ENCODE measurements at places on chromosomes 13 and 19.

DNA sequence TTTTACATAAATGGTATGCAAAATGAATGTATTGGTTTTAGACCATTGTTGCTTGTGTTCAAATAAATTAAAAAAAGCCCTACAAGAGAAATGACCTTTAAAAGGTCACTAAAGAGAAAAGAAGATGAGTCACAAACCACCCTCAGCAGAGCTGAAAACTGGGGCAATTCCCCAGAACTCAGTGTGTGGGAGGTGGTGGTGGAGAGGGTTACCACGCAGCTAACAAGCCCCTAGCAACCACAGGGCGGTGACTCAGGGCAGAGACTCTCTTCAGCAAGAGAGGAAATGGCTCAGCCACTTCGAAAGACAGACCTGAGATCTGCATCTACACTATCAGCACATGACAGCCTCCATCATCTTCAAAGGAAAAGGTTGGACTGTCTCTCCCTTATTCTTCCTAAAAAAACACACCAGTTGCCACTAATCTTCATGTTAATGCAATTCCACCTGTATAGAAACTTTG lies 29.4 kb upstream of the NDFIP2 start:
- no peaks in the 10 kb centered on the region for H3K4me1 ChIP-seq
- no peaks in the 10 kb centered on the region for H3K36me3 ChIP-seq
- no peak overlapping the region for H3K4me3 ChIP-seq
- no peaks in the 10 kb centered on the region for H3K27me3 ChIP-seq

DNA sequence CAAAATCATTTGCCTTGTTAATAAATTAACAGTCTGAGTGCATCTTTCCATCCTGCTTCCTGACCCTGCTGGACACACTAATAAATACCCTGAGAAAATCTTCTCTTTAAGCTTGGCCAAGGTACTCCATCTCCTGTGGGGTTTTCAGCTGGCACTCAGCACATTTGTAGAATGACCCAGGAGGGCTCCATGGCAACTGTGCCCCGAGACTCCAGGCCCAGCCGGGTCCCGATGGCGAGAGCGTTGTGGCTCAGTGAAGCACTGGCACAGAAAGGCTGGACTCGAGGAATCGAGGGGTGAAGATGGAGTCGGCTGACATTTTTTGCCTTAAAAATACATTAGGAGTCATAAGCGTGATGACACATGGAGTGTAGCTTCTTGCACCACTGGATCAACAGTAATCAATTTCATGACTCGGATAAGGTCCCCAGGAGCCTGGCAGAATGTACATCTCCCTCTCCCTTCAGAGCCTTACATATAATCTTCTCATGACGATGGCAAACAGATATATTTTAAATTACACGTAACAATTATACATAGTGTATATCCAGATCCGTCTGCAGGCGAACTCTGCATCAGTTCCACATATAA lies 85.4 kb downstream of the SLC7A1 start:
- no peaks in the 10 kb centered on the region for H3K4me1 ChIP-seq
- H3K36me3 ChIP-seq: no peaks in the 10 kb centered on the region
- no peak for DNase-seq
- H3K4me3 ChIP-seq: no peak overlapping the region
- no peaks in the 10 kb centered on the region for H3K27me3 ChIP-seq

DNA sequence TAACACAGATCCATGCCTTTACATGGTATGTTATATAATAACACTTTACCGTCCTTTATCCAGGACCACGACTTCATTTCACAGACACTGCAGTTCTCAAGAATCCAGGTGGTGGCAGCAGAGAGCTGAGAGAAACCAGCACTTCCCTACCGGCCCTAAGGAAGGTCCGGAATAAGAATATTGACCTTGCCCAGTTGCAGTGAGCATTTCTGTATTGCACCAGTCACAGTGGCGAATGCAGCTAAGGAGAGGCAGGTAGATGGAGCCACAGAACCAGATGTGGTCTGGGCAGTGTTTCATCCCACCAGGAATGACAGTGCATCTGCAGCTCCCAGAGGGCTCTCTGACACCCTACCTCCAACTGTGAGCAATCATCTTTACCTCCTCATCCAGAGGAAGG lies 44.6 kb downstream of the ZNF787 start:
- peak; percentile 70 for DNase-seq
- H3K36me3 ChIP-seq: no peaks in the 10 kb centered on the region
- H3K4me3 ChIP-seq: no peak overlapping the region
- H3K4me1 ChIP-seq: no peaks in the 10 kb centered on the region

DNA sequence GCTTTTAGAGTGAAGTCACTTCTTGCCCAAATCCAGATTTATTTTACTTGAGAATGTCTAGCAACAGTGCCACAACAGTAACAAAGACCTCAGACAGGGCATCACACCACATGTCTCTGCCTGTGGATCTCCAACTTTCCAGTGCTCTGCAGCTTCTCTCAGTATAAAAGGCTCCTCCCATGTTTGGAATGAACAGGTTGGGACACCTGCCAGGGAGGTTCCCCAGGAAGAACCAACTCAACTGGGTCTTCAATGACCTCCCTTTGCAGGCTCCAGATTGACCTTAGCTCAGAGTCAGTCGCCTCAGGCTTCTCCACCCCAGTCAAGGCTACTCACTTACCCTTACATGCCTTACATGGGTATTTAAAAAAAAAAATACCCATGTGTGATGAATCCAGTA lies 3.4 kb downstream of the ZNF823 start:
- no peak overlapping the region for H3K4me3 ChIP-seq
- no peak for DNase-seq

DNA sequence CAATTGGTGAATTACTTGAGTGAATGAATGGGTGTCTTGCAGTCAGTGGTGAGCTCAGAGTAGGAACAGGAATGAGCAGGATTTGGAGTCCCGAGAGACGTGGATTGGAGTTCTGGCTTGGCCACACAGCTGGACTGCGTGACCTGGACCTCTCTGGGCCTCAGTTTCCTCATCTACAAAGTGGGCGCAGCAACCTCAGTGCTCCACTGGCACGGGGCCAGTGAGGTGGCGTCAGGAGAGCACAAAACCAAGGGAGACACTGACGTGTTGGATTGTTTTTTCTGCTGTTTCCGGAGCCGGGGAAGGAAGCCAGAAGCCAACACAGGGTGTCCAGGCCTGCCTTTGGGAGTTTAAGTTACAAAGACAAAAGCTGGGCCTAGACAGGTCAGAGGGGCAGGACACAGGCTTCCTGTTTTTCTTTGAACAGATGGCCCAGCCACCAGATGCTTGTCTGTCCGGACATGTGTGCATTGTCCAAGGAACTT lies 6.5 kb upstream of the DOCK6 start:
- peaks cover 4% of the 10 kb centered on the region for H3K4me1 ChIP-seq
- H3K27me3 ChIP-seq: no peaks in the 10 kb centered on the region
- peak overlapping the region; percentile 40 for H3K27ac ChIP-seq
- DNase-seq: peak; percentile 70
- no peaks in the 10 kb centered on the region for H3K36me3 ChIP-seq
- no peak overlapping the region for H3K4me3 ChIP-seq

DNA sequence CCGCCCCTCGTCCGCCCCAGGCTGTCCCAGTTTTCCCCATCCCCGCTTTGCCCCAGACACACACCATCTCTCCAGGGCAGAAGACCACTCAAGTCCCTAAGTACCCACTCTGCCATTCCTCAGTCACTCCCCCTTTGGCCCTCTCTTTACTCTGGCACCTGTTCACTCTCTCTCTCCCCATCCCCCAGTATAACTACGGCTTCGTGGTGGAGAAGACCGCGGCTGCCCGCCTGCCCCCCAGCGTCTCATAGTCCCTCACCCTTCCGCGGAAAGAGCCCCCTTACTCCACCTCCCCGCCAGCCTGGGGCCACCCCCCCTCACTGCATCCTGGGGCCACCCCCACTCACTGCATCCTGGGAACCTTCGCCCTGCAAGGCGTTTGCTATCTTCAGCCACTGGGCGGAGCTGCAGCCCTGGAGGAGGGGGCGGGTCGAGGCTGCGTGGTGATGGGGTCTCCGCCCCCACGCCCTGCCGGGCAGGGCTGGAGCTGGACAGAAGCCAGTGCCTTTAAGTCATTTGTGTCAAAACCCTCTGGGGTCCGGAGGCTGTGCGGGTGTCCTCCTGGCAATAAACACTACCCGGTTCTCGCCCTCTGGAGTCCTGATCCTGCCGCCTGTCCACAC lies 5.0 kb downstream of the MVB12A start:
- H3K4me1 ChIP-seq: no peaks in the 10 kb centered on the region
- H3K4me3 ChIP-seq: no peak overlapping the region
- peak; percentile 75 for DNase-seq
- no peak overlapping the region for H3K27ac ChIP-seq
- peaks cover 6% of the 10 kb centered on the region for H3K36me3 ChIP-seq

GRCh38 chr19:35408284-35409171 lies 37.7 kb downstream of the GPR42 start:
- H3K4me1 ChIP-seq: no peaks in the 10 kb centered on the region
- H3K27ac ChIP-seq: no peak overlapping the region
- H3K4me3 ChIP-seq: no peak overlapping the region
- no peak for DNase-seq
- no peaks in the 10 kb centered on the region for H3K36me3 ChIP-seq

- H3K4me3 ChIP-seq: no peak overlapping the region
- peaks cover 2% of the 10 kb centered on the region for H3K4me1 ChIP-seq
- peak; percentile 32 for DNase-seq
- H3K27ac ChIP-seq: no peak overlapping the region
- H3K36me3 ChIP-seq: no peaks in the 10 kb centered on the region
- no peaks in the 10 kb centered on the region for H3K27me3 ChIP-seq
Observed at GRCh38 chr13:37594550-37594949, 4.0 kb downstream of the POSTN start.

DNA sequence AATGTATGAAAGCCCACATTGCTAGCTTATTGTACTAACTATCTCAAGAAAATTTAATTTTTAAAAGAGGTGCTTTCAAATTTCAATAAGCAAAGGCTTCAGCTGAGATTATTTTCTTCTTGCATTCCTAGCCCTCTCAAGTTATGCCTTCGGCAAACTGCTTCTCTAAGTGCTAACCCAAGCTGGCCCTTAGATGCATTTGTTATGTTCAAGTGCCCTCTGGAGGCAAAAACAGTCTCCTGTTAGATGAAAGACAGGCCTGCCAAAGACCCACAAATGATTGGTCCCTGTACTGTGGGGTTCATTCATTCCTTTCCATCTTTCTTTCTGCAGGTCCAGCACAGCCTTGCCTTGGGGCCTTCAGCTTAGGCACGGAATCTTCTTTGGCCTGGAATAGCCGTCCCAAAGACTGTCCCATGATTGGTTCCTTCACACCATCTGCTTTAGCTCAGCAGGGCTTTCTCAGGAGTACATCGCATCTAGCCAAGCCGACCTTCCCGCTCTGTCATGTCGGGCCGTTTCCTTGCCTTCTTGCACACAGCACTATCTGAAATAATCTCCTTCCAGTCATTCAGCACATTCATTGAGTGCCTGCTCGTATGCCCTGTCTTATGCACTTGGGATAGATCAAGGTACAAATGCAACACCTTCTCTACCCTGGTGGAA lies 26.4 kb upstream of the TPTE2 start:
- peak; percentile 30 for DNase-seq
- H3K4me1 ChIP-seq: no peaks in the 10 kb centered on the region
- H3K4me3 ChIP-seq: no peak overlapping the region
- H3K27ac ChIP-seq: no peak overlapping the region
- H3K36me3 ChIP-seq: no peaks in the 10 kb centered on the region
- no peaks in the 10 kb centered on the region for H3K27me3 ChIP-seq

GRCh38 chr19:588741-589692 lies 664 bp upstream of the HCN2 start:
- no peaks in the 10 kb centered on the region for H3K4me1 ChIP-seq
- H3K27ac ChIP-seq: peak overlapping the region; percentile 0
- peaks cover 23% of the 10 kb centered on the region for H3K27me3 ChIP-seq
- no peaks in the 10 kb centered on the region for H3K36me3 ChIP-seq
- no peak overlapping the region for H3K4me3 ChIP-seq

GRCh38 chr19:38736413-38737280 lies 7.6 kb downstream of the CAPN12 start:
- no peak overlapping the region for H3K27ac ChIP-seq
- peak; percentile 47 for DNase-seq
- no peaks in the 10 kb centered on the region for H3K4me1 ChIP-seq
- H3K27me3 ChIP-seq: no peaks in the 10 kb centered on the region
- no peak overlapping the region for H3K4me3 ChIP-seq
- no peaks in the 10 kb centered on the region for H3K36me3 ChIP-seq

- no peaks in the 10 kb centered on the region for H3K27me3 ChIP-seq
- no peaks in the 10 kb centered on the region for H3K36me3 ChIP-seq
- H3K4me3 ChIP-seq: no peak overlapping the region
Observed at GRCh38 chr13:87798536-87798935, 127.4 kb downstream of the SLITRK5 start.

DNA sequence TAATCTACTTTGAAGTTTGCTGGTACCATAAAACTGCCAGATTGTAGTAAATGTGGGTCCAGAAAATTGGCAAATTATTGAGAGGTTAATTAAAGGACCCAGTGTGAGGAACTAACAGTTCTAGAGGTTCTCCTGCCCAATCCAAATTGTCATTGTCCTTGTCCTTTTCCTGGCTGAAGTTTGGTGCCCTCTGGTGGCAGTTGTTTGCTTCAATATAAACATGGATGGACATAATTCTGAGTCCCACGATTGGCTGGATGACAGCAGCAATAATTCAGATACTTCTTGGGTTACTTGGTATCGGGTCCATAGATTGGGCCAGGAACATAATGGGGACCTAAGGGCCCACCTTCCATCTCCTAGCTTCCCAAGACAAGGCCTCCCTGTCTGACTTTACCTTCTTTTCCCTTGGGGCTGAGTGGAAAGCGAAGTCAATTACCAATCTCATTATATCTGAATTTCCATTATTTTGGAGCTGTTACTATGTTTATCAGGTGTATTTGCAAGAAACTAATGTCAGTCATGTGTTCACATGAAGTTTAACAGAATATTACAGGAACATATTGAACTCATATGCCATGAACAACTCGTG lies 33.8 kb upstream of the GARRE1 start:
- DNase-seq: peak; percentile 63
- H3K4me1 ChIP-seq: no peaks in the 10 kb centered on the region
- H3K4me3 ChIP-seq: no peak overlapping the region
- peaks cover 40% of the 10 kb centered on the region for H3K36me3 ChIP-seq
- no peak overlapping the region for H3K27ac ChIP-seq
- H3K27me3 ChIP-seq: no peaks in the 10 kb centered on the region

DNA sequence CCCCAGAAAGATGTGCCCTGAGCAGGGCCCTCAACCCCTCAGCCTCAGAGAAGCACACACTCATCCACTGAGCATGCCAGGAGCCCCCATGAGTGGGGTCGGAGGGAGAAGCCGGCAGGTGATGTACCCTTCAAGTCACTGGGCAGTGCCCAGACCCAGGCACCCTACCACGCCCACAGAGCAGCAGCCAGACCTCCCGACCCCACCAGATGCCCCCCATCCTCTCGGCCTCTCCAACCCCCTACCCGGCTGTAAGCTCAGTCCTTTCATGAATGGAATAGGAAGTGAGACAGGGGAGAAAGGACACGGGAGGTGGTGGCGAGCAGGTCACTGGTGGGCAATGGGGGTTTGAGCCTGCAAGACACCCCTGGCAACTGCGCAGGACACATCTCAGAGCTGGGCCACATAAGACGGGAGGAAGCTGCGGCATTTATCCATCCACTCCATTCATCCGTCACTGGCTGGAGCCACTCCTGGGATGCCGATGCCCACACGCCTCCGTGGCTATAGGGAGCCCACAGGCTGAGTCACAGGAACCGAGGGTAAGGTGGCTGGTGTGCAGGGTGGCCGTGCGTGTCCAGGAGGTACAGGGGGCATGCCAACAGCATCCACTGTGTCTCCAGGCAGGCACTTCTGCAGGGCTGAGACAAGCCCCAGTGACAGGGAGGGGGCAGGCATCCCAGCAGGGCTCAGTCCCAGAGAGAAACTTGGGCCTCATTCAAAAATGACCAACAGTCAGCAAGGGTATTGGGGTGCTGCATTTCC lies 23.8 kb upstream of the VSTM2B start:
- no peak overlapping the region for H3K27ac ChIP-seq
- H3K4me3 ChIP-seq: no peak overlapping the region
- H3K4me1 ChIP-seq: no peaks in the 10 kb centered on the region
- H3K36me3 ChIP-seq: no peaks in the 10 kb centered on the region

All from lung (tissue), 17 donors.